ENCODE measurements at places on chromosomes 5 and 9. TPM values are rescaled to one million over a fixed set of nuclear protein-coding genes. Genes with fewer than 3 reads are reported as not detected.

The HTR4 gene
- total RNA-seq: 12.2 TPM

DNA sequence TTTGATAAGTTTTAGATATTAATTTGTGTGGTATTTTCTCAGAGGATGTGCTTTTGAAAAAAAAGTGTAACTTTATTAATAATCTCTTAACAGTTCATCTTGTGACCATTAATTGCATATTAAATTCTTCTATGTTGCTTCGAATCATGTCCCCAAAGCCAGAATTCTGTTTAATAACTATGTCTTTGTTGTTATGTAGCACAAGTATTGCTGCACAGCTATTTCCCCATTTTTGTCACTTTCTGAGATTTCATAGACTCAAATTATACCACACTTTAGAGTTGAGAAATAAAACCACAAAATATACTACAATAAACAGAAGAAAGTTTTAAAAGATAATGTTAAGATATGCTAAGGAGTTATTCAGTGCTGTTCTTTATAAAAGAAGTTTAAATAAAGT is 2.8 kb downstream of the MEF2C start:
- DNase-seq: no peak

DNA sequence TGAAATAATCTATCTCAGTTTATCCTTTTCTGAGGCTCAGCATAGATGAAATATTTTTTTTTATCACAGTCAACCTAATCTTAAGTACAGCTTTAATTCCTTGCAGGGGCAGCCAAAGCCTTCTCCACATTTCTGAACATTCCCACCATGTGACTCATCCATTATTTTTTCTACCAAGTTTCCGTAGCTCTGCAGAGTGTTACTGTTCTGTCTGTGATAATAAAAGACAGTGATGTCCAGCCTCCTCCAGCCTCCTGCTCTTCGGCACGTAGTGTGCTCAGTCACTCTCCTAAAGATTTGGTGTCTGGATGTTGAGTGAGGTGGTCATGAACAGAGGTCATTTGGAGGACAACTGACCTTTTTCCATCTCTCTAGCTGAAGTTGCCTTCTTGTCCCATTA is 338.1 kb upstream of the ADAMTS16 start:
- no peak for DNase-seq

The SPATA31D4 gene
- total RNA-seq: not detected

The SLC6A18 gene
- total RNA-seq: not detected

The OMD gene
- total RNA-seq: 1.6 TPM

GRCh38 chr9:115786321-115786720 is 367.3 kb upstream of the PAPPA start:
- DNase-seq: no peak

The ZCCHC9 gene
- 15.9 TPM for total RNA-seq

The CDKN2AIPNL gene
- 19.3 TPM for total RNA-seq

DNA sequence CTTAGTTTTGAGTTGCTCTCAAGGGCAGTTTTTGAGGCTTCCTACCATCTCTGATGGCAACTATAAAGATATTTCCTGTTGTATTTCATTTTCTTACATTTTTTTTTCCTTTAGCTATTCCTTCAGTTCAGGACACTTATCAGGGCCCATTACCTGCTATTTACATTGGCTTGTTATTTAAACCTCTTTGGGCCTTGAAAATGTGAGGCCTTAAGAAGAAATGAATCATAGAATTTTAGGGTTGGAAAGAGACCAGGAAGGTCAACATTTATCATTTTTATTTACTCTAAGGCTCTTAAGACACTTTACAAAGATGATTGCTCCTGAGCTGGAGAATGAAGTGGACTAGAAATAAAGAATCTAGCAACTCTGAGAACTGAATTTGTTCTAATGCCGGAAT is 335.2 kb downstream of the DTWD2 start:
- no peak for DNase-seq

GRCh38 chr5:26757941-26758340 is 280.4 kb downstream of the CDH9 start:
- DNase-seq: no peak

- no peak for DNase-seq
Observed at GRCh38 chr9:98869866-98870265, 62.4 kb downstream of the GALNT12 start.

- no peak for DNase-seq
Observed at GRCh38 chr9:104280178-104280560, 186.1 kb downstream of the SMC2 start.
